T-helper 9 cell (primary cell): ENCODE measurements at places on chromosomes 3 and 15.

DNA sequence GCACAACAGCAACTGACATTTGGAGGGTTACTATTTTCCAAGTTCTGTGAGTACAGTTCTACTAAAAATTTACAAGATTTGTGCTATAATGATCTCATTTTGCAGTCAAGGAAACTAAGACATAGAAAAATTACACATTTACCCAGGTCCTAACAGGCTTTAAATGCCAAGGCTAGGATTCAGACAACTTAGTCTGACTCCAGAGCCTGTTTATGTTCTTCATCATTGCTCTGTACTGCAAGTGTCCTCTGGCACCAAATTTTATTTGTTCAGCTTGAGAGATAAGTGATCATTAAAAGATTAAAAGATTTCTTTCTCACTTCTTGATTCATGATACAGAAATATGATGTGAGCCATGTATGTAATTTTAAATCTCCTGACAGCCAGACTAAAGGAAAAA is 290.8 kb downstream of the UBE2E2 start:
- no peak for DNase-seq

GRCh38 chr3:128256131-128256530 is 102.8 kb downstream of the EEFSEC start:
- DNase-seq = no peak

GRCh38 chr3:149428087-149428486 is 46.4 kb upstream of the TM4SF4 start:
- DNase-seq = no peak

GRCh38 chr15:44009038-44009437 is 182.2 kb downstream of the WDR76 start:
- no peak for DNase-seq

DNA sequence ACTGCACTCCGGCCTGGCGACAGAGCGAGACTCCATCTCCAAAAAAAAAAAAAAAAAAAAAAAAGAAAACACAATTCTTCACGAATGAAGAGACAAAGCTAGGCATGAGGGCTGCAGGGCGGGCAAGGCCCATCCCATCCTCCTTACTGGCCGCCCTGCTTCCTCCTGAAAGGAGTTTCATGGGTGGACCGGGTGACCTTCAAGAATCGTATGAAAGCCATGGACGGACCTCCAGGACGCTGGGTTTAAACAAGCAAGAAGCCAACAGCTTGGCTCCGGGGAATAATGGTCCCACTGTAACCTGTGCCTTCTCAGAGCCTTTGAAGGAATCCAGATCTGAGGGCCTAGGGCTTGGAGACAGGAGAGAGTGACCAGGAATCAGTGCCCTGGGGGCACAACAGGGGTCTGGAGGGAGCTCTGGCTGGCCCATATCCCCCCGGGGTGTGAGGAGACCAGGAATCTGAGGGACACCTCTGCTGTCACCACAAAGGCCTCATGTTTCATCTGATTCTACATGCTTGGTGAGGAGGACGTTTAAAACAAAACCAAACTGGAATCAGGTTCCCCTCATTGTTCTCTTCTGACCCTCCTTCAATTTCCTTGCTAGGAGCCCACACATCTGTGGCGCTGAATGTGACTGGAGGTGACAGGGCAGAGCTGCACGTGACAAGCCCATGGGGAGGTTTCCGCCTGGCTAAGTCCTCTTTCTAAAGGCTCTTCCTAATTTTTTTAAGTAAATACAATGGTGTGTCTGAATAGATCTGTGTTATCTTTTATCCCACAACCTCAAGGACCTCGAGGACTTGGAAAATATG is 46.1 kb downstream of the WHAMM start:
- DNase-seq = no peak

DNA sequence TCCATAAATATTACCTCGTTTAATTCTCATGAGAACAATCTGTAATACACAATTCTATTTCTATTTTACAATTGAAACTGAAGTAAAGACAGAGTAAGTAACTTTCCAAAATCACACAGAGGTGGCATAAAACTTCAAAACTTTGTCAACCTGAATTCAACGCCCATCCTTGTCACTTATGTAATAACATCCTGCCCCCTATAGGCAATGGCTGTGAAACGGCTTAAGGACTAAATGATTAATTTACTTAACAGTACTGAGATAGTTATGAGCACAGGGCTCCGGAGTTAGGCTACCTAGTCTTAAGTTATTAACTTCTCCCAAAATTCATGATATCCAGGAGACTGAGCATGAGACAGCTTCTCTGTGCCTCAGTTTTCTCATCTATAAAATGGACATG is 293.1 kb upstream of the CHRM5 start:
- DNase-seq = no peak

DNA sequence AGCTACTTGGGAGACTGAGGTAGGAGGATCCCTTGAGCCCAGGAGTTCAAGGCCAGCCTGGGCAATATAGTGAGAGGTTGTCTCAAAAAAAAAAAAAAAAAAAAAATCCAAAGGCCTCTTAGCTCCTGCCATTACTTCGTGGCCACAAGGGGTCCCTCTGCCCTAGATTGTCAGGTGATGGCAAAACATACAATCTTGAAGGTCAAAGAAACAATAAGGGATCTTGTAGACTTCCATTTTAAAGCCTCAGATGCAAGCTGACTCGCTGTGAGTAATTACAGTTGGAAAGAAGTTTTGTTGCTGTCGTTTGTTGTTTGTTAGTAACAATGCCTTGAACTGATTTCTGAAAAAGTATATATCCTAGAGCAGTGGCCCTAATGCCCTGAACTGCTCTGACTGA is 55.9 kb upstream of the PLCL2 start:
- peak; percentile 32 for DNase-seq

DNA sequence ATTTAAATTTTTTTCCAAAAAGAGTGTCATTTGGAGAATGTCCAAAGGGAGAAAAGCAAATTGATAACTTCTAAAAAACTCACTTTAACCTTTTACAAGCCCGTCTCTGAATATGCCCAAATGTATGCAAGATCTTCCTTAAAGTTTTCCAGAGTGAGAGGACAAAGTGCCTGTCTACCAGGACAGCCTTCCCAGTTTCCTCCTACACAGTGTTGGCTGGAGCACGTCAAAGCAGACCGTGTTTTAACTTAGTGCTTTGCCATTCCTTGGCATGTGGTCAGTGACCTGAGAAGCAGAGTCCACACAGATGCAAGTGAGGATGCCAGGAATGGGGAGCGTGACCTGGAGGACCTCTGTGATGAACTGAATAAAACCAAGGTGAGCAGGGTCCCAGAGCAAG is 245.7 kb downstream of the FAM43A start:
- no peak for DNase-seq

DNA sequence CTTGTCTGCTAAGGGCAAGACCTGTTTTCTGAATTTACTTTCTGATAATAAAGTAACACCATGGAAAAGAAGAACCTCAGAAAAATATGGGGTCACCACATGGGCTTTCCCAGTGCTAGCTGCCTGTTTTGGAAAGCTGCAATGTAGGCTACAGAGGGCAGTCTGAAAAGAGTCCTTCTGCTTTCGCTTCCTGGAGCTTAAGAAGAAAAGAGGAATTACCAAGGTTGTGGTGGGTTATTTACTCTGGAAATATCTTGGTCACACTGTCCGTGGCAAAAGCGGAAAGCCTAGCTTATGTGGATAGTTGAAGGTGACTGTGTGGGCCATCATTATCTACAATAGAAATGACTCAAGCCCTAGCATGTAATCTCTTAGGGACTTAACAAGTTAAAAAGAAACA is 31.7 kb upstream of the IP6K2 start:
- no peak for DNase-seq

DNA sequence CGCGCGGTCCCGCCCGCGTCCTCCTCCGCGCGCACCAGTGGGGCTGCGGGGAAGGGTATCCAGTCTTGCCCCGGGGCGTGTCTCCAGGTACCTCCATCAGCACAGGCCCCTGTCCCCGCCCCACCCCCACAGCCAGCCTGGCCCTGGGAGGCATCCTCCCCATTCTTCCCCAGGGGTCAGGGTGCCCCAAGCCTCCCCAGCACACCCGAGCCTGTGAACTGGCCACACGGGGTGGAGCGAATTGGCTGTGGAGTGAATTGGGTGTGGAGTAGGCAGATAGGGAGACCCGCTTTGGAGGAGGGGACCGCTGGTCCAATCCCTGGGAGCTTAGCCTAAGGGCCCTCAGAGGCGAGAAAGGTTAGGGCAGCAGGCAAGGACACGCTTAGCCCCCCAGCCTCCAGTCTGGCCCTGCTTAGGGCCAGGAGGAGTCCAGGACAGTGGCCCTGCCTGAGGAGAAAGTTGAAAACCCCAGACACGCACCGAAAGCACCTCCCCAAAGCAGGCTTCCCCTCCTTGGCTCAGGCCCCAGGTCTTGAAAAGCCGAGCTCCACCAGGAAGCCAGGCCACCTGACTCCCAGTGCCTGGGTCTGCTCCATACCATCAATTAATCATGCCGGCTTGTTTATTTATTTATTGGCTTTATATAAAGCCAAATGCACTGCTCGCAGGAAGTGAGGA is 107.7 kb upstream of the SLC6A11 start:
- no peak for DNase-seq

GRCh38 chr15:48145923-48146322 is 25.1 kb downstream of the SLC24A5 start:
- DNase-seq = no peak

- DNase-seq = no peak
These were observed 23.5 kb downstream of the DRD3 start for GRCh38 chr3:114155370-114155821.

GRCh38 chr3:182078929-182079328 is 367.2 kb downstream of the SOX2 start:
- DNase-seq = no peak

DNA sequence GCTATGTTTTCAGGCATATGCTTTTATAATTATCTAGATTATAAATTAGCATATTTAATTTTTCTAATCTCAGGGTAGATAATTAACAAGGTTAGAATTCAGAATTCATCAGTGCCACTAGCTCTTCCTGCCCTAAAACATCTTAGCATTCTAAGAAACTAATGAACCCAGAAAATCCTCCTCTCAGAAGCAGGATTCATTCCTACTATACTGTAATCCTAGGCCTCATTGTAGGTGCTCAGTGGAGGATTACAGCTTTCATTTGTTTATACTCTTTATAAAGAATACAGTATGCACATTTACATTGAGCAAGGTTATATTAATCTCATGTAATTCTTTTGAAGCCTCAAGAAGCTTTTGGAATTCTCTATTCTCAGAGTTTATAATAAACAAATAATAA is 20.9 kb downstream of the ACAD11 start:
- no peak for DNase-seq

DNA sequence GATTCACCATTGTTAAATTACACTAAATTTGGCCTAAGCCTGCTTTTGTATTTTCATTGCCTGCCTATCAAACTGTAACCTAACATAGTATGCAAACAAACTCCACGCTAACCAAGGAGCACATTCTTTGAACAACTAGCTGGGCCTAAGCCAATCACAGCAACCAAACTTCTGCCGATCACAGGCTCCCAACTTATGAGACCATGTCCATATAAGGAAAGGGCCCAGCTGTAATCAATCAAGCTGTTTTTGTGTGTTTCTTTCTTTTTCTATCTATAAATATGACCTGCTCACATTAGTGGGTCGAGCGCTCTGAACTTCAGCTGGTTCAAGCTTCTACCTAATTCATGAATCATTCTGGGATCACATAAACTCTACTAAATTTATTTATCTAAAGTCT is 473.6 kb downstream of the SI start:
- DNase-seq = no peak

DNA sequence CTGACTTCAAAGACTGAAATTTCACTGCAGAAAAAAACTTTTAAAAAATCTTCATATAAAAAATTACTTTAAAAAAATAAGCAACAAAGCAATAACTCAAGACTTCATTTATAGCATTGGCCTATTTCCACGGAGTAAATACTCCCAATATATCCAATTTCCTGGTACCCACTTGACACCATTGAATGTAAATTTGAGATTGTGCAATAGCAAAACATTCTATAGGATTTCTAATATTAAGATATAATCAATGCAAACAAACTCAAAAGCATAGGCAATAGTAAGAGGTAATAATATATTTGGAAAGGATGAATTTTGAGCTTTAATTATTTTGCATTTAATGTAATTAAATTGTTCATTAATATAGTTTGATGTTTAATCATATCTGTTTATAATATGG is 148.0 kb upstream of the CNTN6 start:
- DNase-seq = no peak

GRCh38 chr3:37761586-37761985 is 100.1 kb upstream of the CTDSPL start:
- no peak for DNase-seq

- no peak for DNase-seq
These were observed 75.0 kb downstream of the BFSP2 start for GRCh38 chr3:133474817-133475216.

- DNase-seq = no peak
These were observed 321.2 kb downstream of the WDR72 start for GRCh38 chr15:53437985-53438841.

DNA sequence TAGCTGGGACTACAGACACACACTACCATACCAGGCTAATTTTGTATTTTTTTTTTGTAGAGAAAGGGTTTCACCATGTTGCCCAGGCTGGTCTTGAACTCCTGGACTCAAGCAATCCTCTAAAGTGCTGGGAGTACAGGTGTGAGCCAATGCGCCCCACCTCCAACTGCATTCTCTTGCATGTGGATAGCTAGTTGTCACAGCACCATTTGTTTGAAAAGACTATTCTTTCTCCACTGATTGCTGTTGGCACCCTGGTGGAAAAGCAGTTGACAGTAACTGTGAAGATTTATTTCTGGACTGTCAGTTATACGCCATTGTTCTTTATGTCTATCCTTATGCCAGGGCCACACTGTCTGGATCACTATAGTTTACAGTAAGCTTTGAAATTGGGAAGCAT is 303.9 kb downstream of the ADAMTS17 start:
- no peak for DNase-seq

DNA sequence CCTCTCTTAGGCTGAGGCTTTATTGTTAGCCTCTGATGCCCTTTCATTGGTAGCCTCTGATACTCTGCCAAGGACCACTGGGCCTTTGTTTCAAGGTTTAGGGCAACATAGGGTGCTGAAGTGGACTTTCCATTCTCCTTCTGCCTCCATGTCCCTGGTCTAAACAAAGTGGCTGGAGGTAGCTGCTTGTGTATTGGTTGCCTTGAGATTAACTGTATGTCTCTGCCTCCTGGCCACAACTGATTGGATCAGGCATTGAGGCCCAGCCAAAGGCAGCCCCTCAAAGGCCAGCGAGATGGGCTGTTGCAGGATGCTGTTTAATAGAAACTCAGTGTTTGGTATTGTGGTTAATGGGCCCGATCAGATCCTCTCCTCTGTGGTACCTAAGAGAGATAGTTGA is 77.9 kb upstream of the PRR23C start:
- no peak for DNase-seq

GRCh38 chr3:61595288-61595687 is 33.9 kb downstream of the PTPRG start:
- DNase-seq = no peak

- no peak for DNase-seq
These were observed at the start of gene UBAP1L for GRCh38 chr15:65115086-65115485. Gene UBAP1L (minus strand): TSS chr15:65115200. CDS start chr15:65106215, 8,985 bp downstream.

DNA sequence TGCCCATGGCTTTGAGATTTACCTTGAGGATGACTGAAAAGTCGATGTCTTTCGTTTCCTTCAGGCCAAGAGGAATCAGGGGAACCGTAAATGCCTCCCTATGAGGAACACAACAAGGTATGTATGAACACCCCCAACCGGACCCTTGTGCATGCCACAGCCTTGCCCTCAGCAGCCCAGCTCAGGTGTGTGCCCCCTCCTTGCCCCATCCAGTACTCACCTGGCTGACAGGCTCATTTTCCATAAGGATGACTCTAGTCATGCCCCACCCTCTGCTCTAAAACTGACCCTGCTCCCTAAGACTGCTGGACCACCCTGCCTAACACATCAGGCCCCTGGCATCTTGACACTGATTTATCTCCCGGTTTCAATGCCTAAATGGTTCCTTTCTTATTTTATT is 270.0 kb downstream of the GOLGA6L6 start:
- DNase-seq = no peak

GRCh38 chr15:40964006-40964405 is 10.7 kb downstream of the CHAC1 start:
- no peak for DNase-seq
